ENCODE measurements at places on chromosomes 3 and 15. TPM values are rescaled to one million over a fixed set of nuclear protein-coding genes. Genes with fewer than 3 reads are reported as not detected.

The GOLGA6L7 gene
- not detected for total RNA-seq

- no peak for DNase-seq
Observed at GRCh38 chr3:101859882-101860448, 10.7 kb downstream of the NFKBIZ start.

The ACTC1 gene
- total RNA-seq: 9,200 TPM

DNA sequence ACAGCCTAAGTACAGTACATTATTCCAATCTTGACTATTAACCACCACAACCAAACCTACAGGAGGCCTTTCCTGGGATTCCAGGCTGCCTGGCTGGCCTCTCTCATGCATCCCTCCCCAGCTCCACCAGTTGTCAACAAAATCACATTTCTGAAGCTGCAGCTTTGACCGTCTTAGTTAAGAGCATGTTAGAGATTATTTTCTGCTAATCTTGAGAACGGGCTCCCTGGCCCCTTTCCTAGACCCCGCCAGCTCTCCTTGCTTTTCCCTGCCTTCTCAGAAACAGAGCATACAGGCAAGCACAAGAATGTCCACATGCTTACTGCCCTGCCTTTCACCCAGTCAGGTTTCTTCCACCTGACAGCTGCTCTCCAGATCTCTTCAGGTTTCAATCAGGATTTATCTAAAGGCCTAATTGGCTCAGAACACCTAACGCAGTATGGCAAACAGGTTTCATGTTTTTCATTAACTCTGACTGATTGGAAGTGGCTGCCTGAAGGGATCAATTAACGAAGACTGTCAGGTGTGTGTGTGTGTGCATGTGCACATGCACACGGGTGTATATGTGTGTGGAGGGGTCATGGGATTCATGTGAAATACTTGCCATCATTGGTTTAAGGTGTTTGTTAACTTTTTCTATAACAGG lies 12.3 kb downstream of the KY start:
- DNase-seq: no peak

DNA sequence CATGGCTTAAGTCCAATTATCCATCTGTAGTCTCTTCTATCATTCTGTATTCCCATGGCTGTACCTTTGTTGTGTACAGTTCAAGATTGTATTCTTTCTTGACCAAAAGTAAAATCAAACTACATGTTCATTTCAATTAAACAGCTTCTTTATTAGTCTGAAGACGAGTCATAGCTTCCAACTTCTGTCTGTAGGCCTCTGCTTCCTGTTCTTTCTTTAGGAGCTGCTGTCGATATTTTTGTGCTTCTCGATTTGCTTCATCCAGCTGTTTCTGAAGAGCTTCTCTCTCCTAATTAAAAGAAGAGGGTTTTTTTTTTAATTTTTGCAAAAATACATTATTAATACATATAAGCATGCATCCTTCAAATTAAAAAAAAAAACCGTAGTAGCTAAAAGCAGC lies 13.0 kb upstream of the HDC start:
- DNase-seq: no peak

DNA sequence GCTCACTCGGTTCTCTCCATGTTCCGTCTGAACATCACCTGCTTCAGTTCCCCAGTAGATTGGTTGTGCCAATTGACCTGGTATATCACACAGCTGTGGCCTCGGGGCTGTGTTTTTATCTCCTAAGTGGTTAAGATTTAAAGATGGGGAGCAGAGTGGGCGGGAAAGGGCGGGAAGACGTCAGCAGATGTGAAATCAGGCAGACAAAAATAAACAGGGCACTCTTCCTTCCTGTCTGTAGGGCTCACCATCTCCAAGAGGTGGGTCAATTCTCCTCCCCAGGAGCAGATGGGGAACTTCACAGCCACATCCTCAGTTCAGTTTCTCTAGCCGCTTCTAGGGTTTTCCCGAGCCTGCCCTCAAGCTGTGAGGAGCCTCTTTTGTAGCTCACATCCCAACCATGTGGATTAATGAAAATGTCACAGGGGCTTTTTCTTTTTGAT lies 26.8 kb upstream of the LIMD1 start:
- DNase-seq: no peak

The GOLGA6B gene
- not detected for total RNA-seq

DNA sequence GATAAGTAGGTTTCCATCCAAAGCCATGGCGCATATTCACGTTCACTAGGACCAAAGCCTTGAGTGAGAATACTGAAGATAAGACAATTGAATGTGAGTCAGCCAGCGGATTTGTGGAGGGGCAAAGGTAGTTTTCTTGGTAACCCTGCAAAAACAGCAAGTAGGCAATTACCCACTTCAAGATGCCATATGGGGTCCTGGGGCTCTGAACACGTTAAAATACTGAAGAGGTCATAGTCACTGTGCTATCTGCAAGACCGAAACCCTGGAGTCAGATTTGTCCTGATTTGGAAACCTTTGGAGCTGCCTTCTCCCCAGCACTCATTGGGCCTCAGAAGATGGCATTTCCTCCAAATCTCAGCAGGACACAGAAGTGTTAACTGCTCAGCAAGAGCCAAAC lies 646.9 kb upstream of the LMCD1 start:
- DNase-seq: no peak
